RPMI8226 (cell line): ENCODE measurements at places on chromosomes 5 and 9.

DNA sequence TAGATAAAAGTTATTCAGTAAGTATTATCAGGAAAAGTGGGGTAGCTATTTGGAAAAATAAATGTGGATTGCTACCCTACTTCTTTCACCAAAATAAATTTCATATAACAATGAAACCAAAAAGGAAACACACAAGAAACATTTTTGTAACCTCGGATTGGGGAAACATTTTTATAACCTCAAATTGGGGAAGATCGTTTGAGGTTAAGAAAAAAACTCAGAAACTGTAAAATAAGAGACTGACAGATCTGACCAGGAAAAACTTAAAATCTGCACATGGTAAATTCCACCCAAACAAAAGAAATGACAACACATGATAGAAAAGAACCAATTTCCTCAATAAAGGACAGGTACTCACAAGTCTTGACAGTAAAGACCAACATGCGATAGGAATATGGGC is 13.5 kb downstream of the EFCAB9 start:
- no peak for DNase-seq

- DNase-seq, result no peak
Observed at GRCh38 chr9:83772860-83773259, 44.7 kb downstream of the GKAP1 start.

DNA sequence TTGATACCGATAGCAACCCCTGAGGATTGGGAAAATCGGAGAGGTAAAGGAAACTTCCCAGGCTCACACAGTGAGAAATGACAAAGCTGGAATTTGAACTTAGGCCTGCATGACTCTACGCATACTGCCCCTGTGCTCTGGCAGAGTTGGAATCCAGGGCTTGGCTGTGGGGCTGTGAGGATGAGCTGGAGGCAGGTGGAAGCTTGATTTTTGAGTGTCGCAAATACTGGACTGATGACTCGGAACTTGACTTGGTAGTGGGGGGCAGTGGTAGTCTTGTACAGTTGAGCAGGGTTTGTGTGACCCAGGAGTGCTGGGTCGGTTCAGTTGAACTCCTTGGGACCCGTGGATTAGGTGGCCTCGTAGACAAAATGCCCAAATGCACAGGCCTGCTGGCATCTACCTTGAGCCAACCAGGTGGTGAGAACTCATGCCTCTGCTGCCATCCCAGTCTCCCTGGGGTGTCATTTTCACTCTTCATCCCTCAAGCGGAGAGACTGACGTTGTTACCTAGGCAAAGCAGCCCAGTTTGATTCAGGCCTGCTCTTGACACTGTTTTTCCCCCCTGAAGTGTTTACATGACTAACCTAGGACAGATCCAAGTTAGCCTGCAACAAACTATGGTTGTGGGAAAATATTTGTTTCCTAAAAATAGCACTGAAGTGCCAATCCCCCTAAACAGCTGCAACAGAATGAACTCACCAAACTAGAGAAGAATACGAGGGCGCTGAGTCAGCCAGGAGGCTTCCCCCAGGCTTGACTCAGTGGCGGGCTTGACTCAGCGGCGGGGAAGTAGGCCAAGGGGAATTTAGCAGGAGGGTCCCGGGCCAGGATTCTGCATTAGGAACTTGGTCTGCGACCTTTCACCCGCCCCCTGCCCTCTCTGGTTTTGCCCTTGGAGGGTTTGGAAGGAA is 45.7 kb upstream of the ORM1 start:
- DNase-seq, result no peak

DNA sequence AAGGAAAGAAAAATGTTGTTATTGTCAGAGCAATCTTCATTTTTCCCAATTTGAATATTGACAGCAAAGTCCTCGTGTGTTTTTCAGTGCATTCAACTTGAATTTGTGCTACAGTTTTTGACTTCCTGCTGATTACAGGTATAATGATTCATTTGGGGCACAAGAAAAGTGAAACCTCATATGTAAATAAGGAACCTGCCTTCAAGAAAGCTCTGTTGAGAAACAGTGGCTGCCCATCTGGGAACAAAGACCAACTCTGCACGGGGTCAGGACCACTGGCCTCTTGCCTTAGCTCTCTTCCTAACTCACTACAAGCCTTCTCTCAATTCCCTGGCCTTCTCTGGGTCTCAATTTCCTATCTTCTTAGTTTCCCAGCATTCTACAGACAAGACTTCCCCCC is 21.0 kb downstream of the TIMD4 start:
- DNase-seq, result no peak

DNA sequence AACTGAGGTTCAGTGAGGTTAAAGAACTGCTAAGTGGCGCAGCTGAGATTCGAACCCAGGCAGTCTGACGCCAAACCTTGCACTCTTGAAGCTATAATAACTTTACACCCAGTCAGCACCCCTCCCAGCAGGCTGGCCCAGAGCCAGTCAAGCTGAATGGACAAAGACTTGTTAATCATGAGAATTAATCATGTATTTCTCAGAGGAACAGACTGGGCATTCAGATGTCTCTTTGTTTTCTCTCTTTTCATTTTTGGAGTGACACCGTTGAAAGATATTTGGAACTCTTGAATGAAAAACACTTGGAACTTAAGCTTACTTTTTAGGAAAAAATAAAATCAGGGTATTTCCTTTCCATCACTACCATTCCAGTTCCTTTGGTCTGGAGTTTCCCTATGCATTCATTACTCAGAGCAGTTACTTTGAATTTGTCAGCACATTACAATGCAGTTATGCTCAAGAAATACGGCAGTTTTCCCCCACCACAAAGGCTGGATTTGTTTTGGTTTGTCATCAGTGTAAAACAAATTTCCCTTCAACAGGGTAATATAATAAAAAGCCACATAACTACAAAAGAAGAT is 22.6 kb upstream of the MAMDC2 start:
- no peak for DNase-seq

- DNase-seq, result no peak
Observed at GRCh38 chr9:38335686-38336085, 56.8 kb upstream of the ALDH1B1 start.

- no peak for DNase-seq
Observed at GRCh38 chr5:137231540-137231939, 267.6 kb downstream of the SPOCK1 start.

GRCh38 chr5:44707721-44708120 is 101.0 kb upstream of the MRPS30 start:
- no peak for DNase-seq

- no peak for DNase-seq
Observed at GRCh38 chr9:117707561-117707960, 3.4 kb downstream of the TLR4 start.

- no peak for DNase-seq
Observed at GRCh38 chr9:123615381-123615780, 259.4 kb downstream of the CRB2 start.

DNA sequence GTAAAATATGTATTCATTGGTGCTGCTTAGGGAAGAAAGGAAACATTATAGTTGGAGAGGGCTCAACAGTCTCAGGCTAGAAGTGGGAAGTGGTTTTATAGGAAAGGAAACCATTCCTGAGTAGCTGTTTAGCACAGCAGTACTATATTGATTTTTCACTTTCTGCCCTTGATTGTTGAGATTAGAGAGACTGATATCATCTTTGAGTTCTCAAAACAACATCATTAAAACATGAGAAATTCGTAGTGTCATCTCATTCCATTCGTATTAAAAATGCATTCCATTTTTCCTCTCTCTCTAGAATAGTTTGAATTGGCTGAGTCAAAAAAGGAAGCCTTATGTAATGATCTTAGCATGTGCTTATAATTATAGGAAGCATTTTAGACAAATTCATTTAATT is 14.1 kb downstream of the POLR3G start:
- DNase-seq, result no peak

GRCh38 chr5:79750611-79751510 is 61.2 kb downstream of the CMYA5 start:
- DNase-seq, result no peak

- no peak for DNase-seq
Observed at GRCh38 chr5:123138774-123139173, 49.7 kb downstream of the PRDM6 start.

- no peak for DNase-seq
Observed at GRCh38 chr5:40570408-40571129, 109.1 kb upstream of the PTGER4 start.

DNA sequence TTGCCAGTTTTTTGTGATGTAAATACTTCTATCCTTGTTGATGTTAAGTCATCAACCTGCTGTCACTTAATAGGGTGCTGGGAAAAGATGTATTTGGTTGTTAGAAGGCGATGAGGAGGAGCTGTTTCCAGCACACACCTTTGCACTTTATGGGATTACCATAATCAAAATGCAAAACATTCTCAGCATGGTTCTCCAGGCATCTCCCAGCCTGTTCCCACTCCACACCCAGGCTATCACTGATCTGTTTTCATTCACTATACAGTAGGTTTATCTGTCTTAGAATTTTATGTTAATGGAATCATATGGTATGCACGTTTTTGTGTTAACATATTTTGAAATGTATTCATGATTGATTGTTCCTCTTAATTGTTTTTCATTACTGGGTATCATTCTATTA is 35.9 kb downstream of the PCSK5 start:
- no peak for DNase-seq

DNA sequence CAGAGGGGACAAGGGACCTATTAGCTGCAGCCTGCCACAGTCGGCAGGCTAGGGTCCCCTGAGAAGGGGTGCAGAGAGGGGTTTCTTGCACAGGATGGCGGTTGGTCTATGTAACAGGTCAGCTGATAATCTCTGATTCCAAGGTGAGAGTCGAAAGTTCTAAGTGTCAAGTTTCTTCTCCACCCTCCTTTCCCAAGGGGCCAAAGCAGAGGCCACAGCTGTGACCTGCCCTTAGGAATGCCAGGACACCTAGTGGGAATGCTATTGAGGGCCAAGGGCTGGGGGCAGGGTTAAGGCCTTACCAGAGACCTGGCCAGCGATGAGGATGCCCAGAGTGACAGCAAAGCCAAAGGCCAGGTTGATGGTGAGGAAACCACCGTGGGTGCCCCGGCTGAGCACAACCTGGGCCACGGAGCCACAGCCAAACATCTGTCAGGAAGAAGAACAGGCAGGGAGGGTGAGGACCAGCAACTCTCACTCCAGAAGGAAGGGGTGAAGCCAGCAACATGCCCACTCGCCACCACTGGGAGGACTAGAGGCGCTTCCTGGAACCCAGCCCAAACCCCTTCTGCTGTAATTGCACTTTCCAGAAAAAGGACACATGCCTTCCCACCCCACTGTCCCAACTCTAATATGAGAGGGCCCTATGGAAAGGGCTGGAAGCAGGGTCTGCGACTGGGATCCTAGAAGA is 3.8 kb downstream of the AQP3 start:
- peak; percentile 33 for DNase-seq

GRCh38 chr9:18857334-18857733 is 175.7 kb downstream of the SAXO1 start:
- DNase-seq, result no peak

DNA sequence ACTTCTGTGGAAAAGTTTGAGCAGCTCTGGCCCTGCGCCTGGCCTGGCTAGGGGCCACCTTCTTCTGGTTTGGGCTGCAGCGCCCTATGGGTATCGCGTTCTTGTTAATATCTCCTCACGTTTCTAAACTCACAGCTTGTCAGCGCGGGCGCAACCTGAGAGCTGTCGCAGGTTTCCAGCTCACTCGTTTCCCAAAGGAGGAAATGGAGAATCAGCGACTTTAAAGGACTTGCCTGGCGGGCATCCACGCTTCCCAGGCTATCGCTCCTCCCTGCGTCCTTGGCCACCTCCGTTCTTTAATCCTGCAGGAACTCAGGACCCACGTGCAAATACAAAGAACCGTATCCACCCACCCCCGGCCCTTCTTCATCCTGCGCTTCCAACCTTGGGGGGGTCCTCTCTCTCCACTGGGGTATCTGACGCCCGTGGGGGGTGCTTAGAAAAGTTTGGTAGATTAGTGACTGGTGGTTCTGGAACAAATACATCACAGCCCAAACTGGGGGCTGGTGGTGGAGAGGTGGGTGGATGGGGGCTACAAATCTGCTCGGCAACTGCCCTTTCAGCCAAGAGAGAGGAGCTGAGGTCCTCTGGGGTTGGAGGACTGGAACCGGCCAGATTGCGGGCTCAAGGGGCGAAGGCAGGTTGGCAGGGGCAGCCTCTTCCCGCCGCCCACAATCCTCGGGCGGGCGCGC is 578 bp upstream of the PSAT1 start:
- DNase-seq, result peak; percentile 37

DNA sequence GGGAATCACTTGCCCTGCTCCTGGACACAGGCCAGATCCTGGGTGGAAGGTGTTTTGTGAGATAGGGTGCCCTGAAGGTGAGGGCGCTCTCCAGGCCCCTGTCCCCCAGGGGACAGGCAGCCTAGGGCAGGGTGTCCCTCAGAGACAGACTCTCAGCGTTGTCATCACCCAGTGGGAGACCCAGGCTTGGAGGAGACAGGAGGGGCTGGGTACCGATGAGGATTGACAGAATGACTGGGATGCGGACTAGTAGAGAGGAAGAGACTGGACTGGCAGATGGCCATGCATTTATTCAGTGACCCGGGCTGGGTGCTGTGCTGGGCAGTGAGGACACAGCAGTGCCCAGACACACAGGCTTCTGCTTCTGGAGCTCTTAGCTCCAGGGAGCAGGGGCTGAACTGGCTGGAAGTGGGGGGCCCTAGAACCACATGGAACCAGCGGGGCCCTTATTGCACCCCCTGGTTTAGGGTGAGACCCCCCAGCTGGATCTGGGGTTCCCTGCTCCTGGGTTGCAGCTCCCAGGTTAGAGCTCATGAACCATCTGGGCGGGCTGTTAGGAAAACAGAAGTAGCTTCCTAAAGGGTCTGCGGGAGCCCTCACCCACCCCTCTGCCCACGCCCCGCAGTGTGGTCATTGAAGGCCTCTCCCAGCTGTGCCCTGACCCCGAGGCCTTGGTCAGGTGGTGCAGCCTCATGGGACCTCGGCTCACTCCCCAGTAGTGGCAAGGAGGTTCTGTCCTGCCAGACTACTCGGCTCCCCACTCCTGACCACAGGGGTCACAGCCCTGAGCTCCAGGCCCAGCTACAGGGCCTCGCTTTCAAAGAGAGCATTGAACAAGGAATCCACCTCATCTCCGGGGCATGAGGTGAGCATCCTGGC is 116.7 kb upstream of the LMX1B start:
- DNase-seq, result no peak

- DNase-seq, result no peak
Observed at GRCh38 chr9:131218370-131218769, 57.9 kb downstream of the FAM78A start.

DNA sequence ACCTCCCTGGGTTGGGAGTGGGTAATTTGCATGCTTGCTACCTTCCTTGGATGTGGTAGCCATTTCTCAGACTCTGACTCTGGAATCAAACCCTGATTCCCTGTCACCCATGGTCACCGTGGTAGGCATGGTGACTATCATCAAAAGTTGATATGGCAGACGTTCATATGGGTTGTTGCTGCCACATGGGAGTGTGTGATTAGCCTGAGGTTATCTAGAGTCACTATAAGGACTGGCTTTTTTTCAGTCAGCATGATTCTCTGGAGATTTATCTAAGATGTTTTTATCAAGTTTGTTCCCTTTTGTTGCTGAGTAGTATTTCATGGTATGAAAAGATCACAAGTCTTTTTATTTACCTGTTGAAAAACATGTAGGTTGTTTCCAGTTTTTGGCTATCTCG is 7.0 kb downstream of the RCL1 start:
- no peak for DNase-seq

DNA sequence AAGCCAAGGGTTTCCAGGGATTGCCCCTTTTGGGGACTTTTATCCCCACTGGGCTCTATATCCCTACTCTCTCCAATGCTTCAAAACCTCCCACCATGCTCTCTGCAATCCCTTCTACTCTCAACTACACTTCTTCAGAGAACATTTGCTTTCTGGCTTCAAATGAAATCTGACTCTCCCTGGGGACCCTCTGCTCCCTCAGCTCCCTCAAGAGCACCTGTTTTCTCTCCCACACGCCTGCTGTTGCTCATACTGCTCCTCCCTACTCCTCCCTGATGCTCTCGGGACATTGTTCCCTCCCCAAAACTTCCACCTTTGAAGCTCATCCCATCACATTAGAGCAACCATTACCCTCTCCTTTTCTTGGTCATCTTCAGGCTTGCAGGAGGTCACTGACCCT is 344.9 kb downstream of the CDK5RAP2 start:
- no peak for DNase-seq
